ENCODE measurements at places on chromosomes 12 and 14. TPM values are rescaled to one million over a fixed set of nuclear protein-coding genes. Genes with fewer than 3 reads are reported as not detected.

CCND2 gene
- total RNA-seq: 57.6 TPM

SLC24A4 gene
- total RNA-seq: not detected

CDC42BPB gene
- 95.4 TPM for total RNA-seq

FLRT2 gene
- total RNA-seq: 35.6 TPM

CCDC197 gene
- total RNA-seq: not detected

RAD9B gene
- total RNA-seq: 0.07 TPM

ISM2 gene
- 0.07 TPM for total RNA-seq

HVCN1 gene
- 4.1 TPM for total RNA-seq

Data from mammary microvascular endothelial cell (primary cell).